ENCODE measurements at places on chromosomes 12 and 14. TPM values are rescaled to one million over a fixed set of nuclear protein-coding genes. Genes with fewer than 3 reads are reported as not detected.

- DNase-seq, result no peak
Measured at GRCh38 chr12:19778797-19779196, 339.5 kb downstream of the AEBP2 start.

DNA sequence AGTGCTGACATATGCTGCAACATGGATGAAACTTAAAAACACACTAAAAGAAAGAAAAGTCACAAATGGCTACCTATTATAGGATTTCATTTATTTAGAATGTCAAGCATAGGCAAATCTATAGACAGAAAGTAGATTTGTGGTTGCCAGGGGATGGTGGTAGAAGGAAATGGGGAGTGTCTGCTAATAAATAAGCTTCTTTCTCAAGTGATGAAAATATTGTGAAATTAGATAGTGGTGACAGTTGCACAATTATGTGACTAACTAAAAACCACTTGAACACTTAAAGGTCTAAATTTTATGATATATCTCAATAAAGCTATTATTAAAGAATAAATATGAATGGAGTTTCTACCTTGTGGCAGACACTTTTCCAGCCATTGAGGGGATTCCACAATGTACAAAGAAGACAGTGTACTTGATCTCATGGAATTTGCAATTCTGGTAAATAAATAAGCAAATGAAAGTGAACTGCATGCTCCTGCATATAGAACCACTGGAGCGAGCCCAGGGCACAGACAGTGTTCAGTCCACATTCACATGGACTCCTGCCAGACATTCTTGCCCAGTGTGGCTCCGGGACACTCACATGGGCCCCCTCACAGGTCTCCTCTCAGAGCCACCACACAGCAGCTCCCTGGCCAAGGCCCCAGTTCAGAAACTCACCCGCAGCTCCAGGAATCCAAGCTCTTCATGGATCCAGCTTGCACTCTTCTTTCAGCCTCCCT is 107.1 kb upstream of the ARID2 start:
- no peak for DNase-seq

DNA sequence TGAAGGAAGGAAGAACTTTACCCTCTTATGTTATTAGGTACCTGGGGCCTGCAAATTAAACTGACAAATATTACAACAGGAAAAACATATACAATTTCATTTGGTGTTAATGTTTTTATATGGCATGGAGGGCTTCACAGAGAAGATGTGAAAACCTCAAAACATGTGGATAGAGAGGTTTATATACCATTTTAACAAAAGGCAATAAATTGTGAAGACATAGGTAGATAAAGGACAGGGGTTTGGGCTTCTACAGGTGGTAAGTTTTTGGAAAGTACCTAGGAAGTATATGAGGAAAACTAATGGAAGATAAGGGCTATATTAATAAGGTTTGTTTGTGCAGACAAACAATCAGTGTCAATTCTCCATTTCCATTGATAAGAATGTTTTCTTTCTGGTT is 95.1 kb upstream of the ATF7IP start:
- no peak for DNase-seq

GRCh38 chr12:52280319-52280795 is 5.9 kb downstream of the KRT86 start:
- no peak for DNase-seq

DNA sequence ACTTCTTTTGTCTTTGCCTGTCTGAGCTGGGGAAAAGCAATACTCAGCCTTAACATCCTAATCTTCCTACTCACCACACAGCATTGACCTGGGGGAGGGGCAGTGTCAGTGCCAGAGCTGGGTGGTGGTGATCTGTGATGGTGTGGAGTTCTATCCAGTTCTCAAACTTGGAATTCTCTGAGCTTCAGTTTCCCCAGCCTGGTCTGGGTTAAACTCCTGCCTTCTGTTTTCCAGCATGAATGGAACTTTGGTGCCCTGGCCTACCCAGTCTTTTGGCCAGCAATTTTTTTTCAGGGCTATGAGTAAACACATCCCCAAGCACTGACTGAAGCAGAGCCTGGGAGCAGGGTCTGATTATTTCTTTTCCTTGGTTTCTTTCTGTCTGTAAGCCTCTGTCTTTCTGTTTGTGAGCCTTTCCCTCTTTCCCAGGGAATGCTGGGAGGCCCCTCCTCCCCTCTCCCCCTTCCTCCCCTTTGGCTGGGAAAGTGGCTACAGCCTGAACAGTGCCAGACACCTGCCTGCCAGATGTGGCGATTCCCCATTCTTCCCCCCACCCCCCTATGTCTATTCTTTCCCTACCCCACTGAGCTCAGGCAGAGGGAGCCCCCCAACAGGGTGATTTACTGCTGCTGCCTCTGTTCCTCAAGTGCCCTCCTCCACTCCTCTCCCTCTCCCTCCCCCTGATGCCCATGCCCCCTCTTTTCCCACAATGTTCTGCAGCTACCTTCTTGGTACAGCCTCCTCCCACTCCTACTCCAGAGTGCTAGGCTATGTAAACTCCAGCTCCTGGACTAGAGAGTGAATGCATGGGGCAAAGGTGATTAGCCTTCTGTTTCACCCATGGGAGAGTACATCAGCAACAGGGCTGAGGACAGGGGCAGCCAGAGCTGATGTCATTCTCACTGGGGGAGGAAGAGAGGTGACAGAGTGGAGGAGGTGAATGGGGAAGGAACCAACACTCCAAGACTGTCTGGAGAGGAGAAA is 11.1 kb downstream of the GPR84 start:
- DNase-seq, result no peak

The RHOJ gene
- 1.9 TPM for total RNA-seq

DNA sequence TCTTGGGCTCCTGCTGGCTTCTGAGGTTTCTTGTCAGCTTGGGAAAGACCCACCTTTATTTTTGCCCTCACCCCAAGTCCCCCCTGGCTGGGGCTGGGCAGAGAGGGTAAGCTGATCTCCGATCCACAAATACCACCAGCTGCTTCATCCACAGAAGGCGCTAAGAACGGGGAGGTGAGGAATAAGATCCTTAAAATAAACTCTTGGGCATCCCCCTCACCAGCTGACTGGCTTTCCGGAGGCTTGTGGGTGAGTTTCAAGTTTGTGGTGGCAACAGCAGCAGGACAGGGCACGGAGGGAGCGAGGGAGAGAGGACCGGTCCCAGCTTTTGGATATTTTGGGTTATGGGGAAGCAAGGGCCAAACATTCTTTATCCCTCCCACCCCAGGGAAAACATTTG is 20.8 kb upstream of the HSPB8 start:
- DNase-seq, result no peak

- no peak for DNase-seq
Measured at GRCh38 chr14:79062226-79062625, 892.1 kb downstream of the NRXN3 start.

The FGD6 gene
- 68.2 TPM for total RNA-seq

- DNase-seq, result no peak
Measured at GRCh38 chr14:105071942-105072341, 6.7 kb upstream of the GPR132 start.

The TSPAN8 gene
- 0.33 TPM for total RNA-seq

The KRT77 gene
- total RNA-seq, result not detected

DNA sequence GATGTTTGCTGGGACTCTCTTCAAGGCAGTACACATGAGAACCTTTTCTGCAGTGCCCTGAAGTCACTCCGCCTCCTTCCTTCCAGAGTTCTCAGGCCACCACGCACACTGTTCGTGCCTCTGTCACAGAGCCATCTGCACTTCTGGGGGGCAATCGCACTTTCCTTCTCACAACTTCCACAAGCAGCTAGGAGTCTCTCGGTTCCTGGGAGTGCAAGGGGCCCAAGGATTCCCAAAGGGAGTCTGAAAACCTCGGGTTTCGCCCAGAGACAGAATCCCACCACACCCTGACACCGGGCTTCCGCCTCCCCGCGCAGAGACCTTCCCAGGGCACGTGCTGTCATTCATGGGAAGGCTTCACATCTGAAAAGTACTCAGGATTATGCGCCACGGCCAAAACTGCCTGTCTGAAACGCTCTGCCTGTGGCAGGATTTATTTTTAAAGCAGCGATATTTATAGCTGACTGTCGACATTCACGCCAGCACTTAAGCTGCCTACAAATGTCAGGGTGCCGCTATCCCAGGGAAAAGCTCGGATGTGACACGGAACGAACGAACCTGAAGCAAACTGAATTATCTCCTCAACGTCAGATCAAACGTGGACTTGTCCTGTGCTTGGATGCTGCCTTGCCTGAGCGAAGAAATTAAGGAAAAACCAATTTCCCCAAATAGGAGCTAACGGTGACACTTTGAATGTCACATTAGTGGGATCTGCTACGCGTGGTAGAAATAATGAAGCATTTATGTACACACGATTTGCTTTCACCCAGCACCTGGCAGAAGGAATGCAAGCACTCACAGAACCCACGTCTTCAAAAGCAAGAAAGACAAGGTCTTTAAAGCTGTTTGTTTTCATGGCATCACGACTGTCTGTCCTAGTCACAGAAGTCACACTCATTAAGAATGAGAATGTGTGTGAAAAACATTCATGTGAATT is 154.0 kb downstream of the PIWIL1 start:
- DNase-seq, result no peak

The ACSM4 gene
- total RNA-seq, result not detected

The CCDC85C gene
- total RNA-seq, result 44.9 TPM

GRCh38 chr12:67837876-67838275 is 151.4 kb upstream of the IFNG-AS1 start:
- DNase-seq, result no peak

- no peak for DNase-seq
Measured at GRCh38 chr12:53057816-53058500, 8.1 kb downstream of the TNS2 start.

DNA sequence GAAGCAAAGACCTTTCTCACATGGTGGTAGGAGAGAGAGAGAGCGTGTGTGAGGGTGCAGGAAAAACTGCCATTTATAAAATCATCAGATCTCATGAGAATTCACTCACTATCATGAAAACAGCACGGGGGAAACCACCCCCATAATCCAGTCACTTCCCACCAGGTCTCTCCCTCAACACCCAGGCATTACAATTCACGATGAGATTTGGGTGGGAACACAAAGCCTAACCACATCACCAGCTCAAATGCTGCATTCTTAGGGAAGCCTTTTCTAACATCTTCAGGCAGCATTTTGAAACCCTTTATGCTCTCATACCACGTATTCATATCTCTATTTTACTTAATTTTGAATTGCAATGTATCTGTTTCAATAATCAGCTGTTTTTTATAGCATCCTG is 165.9 kb downstream of the TMTC3 start:
- no peak for DNase-seq

GRCh38 chr12:94994312-94994711 is 9.2 kb downstream of the NDUFA12 start:
- no peak for DNase-seq

The TAS2R13 gene
- 3.4 TPM for total RNA-seq

DNA sequence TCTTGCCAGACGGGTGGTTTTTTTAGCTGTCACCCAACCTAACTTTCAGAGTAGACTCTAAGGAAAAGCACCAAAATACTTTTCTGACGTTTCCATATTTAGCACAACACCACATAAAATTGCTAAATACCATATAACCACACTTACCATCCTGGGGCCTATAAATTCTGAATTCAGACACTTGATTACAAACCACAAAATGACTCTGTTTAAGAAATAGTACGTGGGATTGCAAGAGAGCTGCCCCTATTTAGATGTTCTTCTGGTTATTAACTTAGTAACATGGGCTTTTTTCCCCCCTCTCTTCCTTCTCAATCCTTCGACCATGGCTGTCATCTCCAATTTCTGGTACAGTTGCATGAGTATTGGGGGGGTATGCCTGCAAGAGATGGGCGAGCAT is 287.7 kb downstream of the BMP4 start:
- DNase-seq, result no peak

DNA sequence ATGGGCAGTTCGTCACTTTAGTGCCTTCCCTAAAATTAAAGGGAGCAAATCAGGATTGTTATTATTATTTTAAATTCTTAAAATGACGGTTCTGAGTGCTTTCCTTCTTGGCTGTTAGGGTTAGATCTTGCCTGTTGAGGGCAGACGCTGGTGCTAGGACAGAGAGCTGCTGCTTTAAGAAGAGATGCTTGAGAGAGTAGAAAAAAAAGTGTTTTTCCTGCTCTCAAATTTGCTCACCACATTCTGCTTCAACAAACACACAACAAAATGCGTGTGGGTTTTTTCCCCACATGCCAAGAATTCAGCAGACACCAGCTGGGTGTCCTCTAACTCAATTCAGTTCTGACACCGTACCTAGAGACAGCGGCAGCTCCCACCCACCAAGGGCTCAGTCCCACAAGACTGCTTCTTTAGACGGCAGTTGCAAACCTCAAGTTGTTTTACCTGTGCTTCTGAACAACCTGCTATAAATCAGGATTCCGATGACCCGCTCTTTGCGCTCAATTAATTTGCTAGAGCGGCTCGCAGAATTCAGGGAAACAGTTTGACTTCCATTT is 75.8 kb upstream of the RIN3 start:
- DNase-seq, result no peak

DNA sequence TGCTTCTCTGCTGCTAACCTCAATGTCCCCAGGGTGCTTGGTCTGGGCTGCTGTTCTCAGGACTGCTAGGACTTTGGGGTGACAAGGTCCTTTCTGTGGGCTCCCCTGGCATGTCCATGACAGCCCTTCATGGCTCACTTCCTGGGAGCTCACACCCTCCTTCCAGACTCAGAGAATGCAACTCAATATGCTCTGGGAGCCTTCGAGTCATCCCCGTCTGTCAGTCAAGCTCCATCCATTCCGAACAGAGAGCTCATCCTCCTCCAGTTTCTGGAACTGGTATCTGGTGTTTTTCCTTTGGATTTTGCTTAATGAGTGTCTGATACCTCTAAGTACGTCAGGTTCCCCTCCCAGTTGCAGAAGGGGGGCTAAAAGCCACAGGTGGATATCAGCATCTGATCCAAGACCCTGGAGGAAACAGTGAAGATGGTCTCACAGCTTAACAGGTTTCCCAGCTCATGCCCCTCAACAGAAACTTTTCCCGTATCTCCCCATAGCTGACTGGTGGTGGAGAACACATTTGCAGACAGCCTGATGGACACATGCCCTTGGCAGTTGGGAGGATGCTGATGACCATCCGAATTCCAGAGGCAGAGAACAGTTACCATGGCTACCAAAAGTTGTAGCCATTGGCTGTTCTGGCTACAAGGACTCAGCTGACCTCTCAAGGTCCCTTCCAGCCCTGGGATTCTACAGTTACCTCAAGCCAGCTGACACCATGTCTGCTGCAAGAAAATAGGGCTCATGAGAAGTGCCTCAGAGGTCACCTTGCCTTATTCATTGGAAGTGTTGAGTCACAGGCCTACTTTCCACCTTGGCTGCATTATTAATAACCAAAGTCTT is 9.5 kb upstream of the RAB35 start:
- no peak for DNase-seq

- no peak for DNase-seq
Measured at GRCh38 chr14:60089221-60089620, 2.5 kb upstream of the PCNX4 start.

The HSP90B1 gene
- total RNA-seq, result 795 TPM

The AMDHD1 gene
- total RNA-seq, result 0.41 TPM

- no peak for DNase-seq
Measured at GRCh38 chr14:78227248-78228077, 57.3 kb downstream of the NRXN3 start.

- no peak for DNase-seq
Measured at GRCh38 chr14:55031190-55031589, 4.2 kb downstream of the SOCS4 start.

- no peak for DNase-seq
Measured at GRCh38 chr14:74867673-74868072, 8.3 kb downstream of the PROX2 start.

Data from progenitor cell of endocrine pancreas (in vitro differentiated cells).